ENCODE measurements at places on chromosomes 1 and 21.

DNA sequence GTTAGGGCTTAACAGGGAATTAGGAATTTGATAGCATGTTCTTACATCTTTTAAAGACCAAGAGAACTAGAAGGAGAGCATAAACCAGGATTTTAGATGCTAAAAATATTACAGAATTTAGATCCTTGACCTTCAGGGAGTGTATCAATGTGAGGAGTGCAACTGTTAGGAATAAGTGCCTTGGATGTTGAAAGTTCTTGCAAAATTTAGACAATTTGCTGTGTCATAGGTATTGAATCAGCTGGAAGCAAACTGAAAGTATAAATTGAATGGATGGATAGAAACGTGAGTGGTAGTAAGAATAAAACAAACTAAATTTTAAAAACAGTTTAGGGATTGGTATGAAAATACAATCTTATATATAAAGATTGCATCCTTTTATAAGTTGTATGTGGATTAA, 27.7 kb downstream of the PPP1R12B start:
- no peak for DNase-seq

DNA sequence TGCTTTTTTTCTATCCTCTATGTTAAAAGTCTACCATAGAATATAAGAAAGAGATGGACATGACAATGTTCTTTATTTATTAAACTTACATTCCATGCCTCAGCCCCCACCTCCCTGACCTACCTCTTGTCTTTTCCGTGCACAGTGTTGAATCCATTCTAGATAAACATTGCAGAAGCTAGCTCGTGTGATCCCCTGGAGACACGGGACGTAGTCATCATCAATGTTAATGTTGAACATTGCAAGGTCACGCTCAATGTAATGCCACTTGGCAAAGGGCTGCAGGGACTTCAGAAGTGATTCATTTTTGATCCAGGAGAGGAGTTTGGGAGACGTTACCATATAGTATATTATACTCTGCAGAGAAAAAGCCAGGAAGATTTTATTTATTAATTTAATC, 66.4 kb downstream of the NTPCR start:
- no peak for DNase-seq

DNA sequence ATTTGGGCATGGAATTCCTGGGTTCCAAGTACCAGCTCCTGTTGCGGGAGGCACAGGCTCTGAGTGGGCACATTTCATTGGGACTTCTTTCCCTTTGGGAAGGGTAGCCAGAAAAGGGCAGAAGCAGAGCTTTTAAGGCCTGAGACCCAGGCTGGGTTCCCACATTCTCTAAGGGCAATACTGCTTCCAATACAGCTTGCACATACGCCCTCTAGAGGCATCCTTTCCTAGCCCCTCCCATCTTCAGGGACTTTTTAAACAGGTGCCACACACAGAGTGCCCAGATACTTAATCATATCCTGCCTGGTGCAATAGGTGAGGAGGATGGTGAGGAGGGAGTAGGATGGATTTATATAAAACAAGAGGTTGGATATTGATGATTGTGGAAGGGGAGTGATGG, 5.7 kb downstream of the GPR88 start:
- DNase-seq = no peak

DNA sequence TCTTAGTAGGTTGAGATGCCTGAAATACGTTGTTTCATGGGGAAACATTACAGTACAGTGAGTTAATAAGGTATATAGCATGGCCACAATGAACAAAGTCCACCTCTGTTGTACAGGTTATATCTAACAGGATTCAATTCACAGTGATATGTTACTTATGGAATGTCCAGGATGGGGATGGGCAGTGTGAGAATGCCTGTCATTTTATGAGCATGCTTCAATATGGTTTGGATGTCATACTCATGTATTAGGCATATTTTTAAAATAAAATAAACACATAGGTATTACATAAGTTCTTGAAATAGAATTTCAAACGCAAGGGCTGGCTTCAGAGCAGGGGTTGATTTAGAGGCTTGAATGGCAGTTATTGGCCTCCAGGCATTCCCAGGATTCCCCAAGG, 6.1 kb upstream of the PHLDA3 start:
- no peak for DNase-seq

GRCh38 chr1:8746554-8746953, 70.9 kb downstream of the RERE start:
- DNase-seq = no peak

GRCh38 chr1:86516335-86516734, 30.5 kb upstream of the CLCA4 start:
- no peak for DNase-seq

- no peak for DNase-seq
Observed at GRCh38 chr1:162397943-162398560, 13.9 kb downstream of the SH2D1B start.

- DNase-seq = no peak
Observed at GRCh38 chr21:37828556-37828955, 87.7 kb downstream of the KCNJ6 start.

- DNase-seq = no peak
Observed at GRCh38 chr1:226800763-226801380, 61.8 kb upstream of the ITPKB start.

- no peak for DNase-seq
Observed at GRCh38 chr1:30085811-30086770, 637.3 kb downstream of the MATN1 start.

DNA sequence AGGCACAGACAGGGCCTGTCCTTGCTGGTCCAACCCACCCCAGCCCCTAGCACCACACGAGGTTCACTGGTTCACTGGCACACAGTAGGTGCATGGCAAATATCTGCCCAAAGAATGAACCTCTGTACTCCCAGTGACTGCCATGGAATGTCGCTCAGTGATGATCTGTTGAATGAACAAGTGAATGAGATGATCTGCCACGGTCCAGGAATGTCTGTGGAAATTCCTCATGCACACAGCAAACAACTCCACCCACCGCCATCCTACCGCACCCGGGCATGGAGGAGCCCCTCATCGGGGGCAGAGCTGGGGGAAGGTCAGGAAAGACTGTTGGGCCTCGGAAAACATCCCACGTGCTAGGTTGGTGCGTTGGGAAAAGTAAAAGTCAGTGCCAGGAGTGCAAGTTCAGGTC, 1.7 kb downstream of the HSPG2 start:
- no peak for DNase-seq
